ENCODE measurements at places on chromosomes 6 and 20.

- DNase-seq = no peak
These were observed at the start of gene RBPJL for GRCh38 chr20:45306431-45306982. Gene RBPJL, plus strand, starts transcription at chr20:45306840. Its CDS starts 83 bp downstream, at chr20:45306923.

- DNase-seq = no peak
These were observed 43.3 kb downstream of the LRRC1 start for GRCh38 chr6:53837865-53838769.

- no peak for DNase-seq
These were observed 679 bp downstream of the ADGRF5 start for GRCh38 chr6:46921059-46921458.

DNA sequence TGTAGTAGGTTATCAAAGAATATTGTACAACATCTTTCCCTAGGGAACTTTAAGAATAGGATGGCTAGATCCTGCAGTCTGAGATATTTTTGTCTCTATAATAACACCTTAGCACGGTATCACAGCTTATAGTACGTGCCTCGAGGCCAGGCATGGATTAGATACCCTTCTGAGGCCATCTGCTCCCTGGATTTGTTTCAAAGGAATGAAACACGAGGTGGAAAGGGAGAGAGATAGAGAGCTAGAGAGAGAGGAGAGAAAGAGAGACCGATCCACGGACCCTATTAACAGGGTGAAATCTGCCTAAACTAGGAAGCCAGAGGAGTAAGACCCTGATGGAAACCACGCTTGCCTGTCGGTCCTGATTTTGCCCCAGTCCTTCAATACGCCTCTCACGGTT is 92.5 kb downstream of the CD83 start:
- no peak for DNase-seq

DNA sequence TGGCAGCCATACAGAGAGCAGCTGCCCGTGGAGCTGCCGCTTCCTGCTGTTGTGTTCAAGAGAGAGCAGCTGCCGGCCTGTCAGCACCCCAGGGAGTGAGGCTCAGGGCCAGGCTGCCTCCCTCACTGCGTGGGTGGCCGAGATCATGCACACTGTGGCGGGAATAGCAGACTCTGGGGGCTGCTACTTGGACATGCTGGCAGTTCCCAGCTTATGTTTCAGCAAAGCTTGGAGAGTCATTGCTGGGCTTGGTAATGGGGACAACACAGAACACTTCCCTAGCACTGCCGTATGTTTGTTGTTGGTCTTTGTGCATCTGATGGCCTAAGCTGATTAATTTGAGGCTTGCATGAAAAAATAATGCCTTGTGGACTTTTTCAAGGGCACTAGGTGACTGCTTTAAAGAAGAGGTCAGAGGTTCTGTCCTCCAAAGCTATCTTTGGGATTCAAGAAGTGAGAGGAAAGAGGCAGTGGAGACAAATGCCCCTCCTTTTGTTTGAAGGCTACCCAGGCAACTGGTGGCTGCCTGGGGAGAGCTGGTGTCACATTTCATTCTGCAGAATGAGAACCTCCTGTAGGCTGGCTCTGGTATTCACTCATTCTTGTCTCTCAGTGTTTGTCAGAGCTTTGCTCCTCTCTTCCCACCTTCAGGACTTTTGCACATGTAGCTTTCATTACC is 18.8 kb downstream of the MRAP2 start:
- DNase-seq = no peak

- no peak for DNase-seq
These were observed 155.2 kb upstream of the ESR1 start for GRCh38 chr6:151652325-151652724.

- no peak for DNase-seq
These were observed 264.7 kb downstream of the DLL1 start for GRCh38 chr6:170025935-170026750.

GRCh38 chr6:70479236-70479635 is 65.9 kb downstream of the FAM135A start:
- DNase-seq = no peak

Measured in activated T-cell treated with anti-CD3 and anti-CD28 coated beads for 4 hours (primary cell).